AG08396 (cell line): ENCODE measurements at places on chromosomes 3 and 15.

DNA sequence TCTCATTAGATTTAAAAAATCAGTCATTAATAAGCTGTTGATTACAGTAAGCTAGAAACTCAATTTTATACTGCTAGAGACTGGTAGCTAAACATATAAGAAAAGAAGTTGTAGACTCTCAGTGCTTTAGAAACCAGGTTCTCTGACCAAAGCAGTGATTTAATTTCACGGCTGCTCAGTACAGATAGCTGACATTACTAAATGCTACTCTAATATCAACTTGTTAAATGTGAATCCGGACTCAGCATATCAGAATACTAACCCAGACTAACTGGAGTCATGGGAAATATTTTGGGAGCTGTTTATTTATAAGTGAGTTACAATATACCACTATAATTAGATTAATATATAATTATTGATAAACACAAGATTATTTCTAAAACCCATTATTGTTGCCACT is 80.4 kb downstream of the NEDD4 start:
- DNase-seq = no peak

DNA sequence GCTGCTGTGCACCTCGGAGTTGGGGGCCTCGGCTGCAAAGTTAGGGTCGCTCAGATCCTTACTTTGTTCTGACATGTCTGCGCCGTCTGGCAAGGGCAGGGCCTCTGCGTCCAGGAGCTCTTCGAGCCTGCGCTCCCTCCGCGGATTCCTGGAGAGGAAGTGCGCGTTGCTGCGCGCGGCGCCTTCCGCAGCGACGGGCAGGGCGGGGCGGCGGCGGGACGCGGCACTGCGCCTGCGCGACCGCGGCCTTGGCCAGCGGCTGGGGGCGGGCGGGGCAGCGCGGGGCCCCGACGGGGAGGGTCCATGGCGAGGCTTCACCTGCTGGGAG is at the start of gene NDN:
Gene NDN (minus strand): TSS at position 163 of the 328 bp plus-strand sequence. CDS start 88 bp downstream, at position 75.
- DNase-seq = peak; percentile 82

DNA sequence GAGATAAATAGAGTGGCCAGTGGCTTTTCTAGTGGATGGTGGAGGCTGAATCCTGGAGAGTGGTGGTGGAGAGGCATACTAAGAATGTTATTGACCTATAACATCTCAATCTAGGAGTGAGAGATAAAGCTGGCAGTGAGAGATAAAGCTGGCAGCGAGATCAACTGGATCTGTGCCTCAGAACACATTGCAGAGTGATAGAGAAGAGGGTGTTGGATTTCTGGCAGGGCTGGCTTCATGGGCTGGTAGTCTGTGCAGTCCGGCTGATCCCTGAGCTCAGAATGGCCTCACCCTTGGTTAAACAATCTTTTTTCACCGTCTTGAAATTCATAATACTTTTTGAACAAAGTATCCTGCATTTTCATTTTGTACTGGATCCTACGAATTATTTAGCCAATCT is 221.2 kb downstream of the NLGN1 start:
- no peak for DNase-seq

GRCh38 chr3:190575437-190576185 is 61.7 kb downstream of the IL1RAP start:
- no peak for DNase-seq

DNA sequence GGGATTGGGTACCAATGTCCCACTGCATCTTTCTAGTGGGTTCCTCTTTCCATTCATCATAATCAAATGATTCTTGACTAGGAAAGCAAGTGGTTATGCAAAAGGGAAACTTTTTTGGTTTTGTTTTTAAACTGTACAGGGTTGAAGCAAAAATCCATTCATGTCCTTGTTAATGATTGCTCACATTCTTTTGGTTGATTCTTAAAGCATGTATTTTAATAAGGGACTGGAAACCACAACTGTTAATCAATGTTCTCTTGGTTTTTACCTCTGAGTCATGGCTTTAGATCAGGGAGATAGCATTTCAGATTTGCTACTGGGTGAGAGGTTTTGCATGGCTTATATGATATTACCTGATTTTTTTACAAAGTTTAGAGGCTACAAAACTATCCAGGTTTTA is 371.7 kb upstream of the RGMA start:
- DNase-seq = no peak

DNA sequence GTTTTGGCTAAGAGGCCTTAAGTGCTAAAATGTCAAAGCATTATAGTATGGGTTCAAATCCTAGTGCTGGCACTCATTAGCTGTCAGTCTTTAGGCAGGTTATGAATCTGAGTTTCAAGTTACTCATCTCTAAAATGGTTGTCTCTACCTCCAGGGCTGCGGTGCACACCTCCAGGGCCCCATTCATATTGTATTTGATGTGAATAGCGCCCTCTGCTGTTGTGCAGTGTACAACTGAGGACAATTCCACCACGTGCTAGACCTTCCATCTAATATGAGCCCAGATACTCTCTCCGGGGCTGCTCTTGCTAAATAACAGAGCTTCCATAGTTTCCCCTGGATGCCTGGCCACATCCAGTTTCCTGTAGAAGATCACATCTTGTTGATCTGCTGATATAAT is 54.3 kb downstream of the OXNAD1 start:
- no peak for DNase-seq

GRCh38 chr15:100862162-100862561 is 17.5 kb upstream of the ALDH1A3 start:
- no peak for DNase-seq

DNA sequence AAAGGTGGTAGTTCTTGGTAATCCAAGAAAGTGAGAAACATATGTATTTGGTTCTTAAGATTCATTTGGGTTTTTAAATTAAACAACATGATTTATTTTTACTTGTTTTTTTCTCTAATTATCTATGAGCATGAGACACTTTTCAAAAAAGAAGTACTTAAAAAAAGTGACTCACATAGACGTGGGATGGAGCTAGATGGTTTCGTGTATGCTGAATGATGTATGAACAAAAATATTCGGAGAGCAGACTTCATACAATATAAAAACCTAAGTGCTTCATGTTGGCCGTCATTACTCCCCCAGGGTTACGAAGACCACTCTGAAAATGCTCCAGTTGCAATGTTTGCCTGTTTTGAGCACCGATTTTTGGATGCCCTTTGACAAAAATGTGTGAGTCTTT is 90.9 kb downstream of the RORA start:
- no peak for DNase-seq
